A172 (cell line): ENCODE measurements at places on chromosomes 3 and 15.
A peak's percentile ranks its signal among the peaks of the same experiment; 100 is the strongest.

DNA sequence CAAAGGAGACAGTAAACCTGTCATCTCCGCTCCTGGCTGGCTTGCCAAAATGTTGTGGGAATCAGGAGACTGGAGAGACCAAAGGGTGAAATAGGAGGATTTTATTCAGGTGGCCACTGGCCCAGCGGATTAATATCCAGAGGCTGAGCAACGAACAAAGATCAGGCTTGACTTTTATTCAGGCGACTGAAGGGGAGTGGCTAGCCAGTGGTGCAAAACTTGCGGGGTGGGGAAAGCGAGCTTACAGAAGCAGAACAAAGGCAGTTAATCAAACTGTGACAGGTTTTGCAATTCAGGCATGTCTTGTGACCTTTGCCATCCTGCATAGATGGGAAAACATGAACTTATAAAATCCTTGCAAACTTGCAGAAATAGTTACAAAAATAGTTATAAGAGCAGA is 19.8 kb upstream of the ACAD9 start:
- peak; percentile 23 for DNase-seq

DNA sequence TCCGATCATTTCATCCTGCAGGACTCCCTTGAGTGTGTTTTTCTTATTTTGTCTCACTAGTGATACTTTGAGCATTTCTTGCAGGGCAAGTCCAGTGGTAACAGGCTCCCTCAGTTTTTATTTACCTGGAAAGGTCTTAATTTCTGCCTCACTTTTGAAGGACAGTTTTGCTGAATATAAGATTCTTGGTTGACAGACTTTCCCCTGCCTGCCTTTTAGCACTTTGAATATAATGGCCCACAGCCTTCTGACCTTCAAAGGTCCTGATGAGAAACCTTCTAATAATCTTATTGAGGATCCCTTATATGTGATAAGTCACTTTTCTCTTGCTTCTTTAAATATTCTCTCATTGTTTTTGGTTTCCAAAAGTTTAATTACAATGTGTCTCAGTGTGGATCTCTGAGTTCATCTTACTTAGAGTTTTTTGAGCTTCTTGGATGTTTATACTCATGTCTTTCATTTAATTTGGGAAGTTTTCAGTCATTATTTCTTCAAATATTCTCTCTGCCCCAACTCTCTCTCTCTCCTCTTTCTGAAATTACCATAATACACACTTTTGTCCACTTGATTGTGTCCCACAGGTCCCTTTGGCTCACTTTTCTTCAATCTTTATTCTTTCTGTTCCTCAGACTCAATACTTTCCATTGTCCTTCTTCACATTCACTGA is 36.3 kb upstream of the ARIH1 start:
- no peak for DNase-seq

DNA sequence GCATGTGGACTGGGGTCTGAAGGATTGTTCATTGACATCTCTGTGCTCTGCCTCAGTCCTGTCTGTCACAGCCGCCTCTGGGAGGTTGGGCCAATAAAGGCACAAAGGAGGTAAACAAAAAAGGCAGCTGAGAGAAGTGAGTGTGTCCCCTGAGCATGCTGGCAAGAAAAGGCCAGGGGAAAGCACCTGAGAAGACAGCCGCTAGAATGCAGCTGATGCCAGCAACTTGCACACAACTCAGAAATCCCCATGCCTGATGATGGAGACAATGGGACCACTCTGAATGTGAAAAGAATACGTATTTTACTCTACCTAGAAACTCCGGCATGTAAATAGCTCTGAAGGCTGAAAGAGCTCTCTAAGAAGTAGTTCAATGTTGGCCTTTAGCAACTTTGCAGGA is 118.7 kb downstream of the KCNH8 start:
- DNase-seq = no peak

GRCh38 chr15:88907111-88907510 is 6.1 kb downstream of the MFGE8 start:
- no peak for DNase-seq

DNA sequence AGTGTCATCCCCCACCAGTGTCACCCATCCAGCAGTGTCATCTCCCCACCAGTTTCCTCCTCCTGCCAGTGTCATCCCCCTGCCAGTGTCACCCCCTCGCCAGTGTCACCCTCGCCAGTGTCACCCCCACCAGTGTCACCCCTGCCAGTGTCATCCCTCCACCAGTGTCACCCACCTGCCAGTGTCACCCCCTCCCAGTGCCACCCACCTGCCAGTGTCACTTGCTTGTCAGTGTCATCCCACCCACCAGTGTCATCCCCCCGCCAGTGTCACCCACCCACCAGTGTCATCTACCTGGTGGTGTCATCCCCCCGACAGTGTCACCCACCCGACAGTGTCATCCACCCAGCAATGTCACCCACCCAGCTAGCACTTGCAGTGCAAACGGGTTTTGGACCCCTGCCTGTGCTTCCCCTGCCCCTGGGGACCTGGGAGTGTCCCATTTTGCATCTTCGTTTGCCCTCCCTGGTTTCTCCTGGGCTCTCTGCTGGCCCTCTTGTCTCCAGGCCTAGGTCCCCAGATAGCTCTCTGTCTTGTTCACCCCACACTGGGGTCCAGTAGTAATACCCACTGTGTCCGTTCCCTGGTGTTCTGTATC is 99.8 kb upstream of the PRR20G start:
- no peak for DNase-seq
